ENCODE measurements at places on chromosomes 3 and 15.

DNA sequence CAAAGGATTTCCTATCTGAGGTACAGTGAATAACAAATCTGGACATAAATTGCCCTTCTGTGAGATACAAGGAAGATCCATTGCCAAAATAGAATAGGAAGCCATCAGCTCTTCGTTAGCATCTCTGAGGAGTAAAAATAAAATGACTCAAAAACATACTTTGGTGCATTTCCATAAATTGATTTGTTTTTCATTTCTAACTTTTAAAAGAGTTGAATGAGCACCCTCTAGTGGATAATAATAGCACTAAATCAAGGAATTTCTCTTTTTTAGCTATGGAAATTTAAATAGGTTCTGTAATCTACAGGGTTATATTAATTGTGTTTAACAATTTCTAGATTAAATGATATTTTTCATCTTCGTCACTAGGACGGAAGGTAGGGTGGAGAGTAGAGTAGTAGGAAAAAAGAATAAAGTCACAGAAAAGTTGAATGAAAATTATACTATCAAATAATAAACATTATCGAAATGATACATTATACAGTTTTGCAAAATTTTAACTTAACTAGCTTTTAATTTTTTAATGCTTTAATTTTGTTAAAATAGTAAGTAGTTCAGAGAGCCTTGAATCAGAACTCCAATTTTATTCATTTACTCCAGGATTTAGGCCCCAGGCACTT, 6.4 kb downstream of the NSUN3 start:
- no peak for DNase-seq

GRCh38 chr3:25962255-25962654, 172.4 kb downstream of the OXSM start:
- no peak for DNase-seq

DNA sequence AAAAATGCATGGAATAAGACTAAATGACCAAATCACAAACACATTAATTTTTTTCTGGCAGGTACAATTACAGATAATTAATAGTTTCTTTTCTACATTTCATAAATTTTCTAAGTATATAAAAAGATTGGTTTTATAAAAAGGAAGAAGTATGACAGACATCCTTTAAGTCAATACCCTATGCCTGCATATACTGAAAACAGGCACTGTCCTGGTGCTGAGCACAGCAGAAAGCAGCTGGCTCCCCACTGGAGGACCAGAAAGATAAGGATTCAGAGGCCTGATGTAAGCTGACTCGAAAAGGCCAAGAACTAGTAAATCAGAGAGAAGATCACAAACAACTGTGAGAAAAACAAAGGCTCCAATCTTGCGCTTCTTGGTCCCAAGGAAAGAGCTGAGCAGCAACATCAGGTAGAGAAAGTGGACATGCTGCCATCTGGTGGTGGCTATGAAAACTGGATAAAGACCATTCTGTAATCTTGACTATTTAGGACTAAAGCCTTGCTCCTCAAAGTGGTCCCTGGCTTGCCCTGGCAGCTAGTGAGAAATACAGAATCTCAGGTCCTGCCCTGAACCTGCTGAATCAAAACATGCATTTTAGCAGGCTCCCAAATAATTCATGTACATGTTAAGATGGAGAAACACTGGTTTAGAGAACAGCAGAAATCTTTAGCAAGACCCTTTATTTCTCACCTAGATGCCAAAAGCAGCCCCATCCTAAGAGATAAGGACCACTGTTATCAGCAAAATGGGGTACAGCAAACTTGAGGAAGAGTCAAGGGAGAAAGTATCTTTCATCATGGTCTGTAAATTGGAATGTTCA, 76.0 kb downstream of the TRANK1 start:
- peak; percentile 23 for DNase-seq

DNA sequence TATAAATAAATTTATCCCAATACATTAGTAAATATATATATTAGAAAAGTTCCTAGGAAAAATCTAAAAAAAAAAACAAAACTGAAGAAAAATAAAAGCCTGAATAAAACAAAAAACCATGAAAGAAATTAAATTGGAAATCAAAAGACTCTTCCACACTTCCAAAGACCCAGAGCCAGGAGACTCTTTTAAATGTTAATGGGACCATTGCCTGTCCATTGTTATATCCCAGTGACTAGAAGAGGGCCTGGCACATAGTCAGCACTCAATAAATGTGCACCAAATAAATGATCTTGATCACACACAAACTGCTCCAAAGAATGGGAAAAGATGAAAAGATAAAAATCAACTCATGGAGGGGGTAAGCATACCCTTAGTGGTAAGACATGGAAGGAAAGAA, 51.3 kb upstream of the CLDN18 start:
- no peak for DNase-seq

GRCh38 chr3:99485286-99485685, 153.1 kb upstream of the COL8A1 start:
- DNase-seq, result no peak

- no peak for DNase-seq
Observed at GRCh38 chr3:159487304-159487703, 501.3 kb upstream of the IL12A start.

GRCh38 chr3:37712918-37713817, 148.5 kb upstream of the CTDSPL start:
- DNase-seq, result no peak

DNA sequence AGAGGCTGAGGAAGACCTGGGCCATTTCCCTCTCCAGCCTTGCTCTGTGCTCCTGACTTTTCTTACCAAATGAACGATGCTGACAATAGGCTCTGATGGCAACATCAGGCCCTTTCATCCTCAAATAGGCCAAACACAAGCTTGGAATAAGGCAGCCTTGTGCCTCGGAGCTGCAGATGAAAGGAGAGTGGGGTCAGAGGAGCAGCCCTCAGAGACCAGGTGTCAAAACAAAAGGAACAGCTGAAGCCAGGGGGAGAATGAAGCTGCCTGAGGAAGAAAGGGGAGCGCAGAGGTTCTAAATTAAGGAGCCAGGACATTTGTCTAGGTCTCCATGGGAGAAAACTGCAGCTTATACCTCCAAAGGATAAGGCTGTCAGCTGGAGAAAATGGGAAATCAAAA, 5.1 kb downstream of the BFSP2 start:
- DNase-seq, result no peak

DNA sequence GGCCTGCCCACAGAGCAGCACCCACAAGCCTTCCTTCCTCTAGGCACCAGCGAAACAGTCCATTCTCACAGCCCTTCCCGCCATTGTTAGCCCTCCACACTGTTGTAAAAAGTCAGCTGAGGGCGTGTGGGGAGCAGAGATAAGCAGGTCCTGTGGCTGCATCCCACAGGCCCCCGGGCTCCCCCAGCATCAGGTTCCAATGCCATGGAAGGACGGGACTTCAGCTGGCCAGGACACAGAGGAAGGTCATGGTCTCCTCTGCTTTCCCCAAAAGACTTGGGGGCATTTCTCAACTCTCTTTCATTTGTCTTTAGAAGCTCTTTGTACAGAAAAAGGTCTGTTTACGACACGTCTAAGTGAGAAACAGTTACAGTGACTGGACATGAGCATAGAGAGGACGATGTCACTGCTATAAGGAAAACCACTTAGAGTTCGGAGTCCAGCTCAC, 85.2 kb upstream of the HERC1 start:
- DNase-seq, result no peak

GRCh38 chr3:30170681-30171438, 435.5 kb upstream of the TGFBR2 start:
- DNase-seq, result no peak

GRCh38 chr15:57485869-57486268, 105.8 kb upstream of the MYZAP start:
- no peak for DNase-seq

GRCh38 chr3:51819709-51820406, 40.8 kb upstream of the IQCF6 start:
- DNase-seq, result no peak

DNA sequence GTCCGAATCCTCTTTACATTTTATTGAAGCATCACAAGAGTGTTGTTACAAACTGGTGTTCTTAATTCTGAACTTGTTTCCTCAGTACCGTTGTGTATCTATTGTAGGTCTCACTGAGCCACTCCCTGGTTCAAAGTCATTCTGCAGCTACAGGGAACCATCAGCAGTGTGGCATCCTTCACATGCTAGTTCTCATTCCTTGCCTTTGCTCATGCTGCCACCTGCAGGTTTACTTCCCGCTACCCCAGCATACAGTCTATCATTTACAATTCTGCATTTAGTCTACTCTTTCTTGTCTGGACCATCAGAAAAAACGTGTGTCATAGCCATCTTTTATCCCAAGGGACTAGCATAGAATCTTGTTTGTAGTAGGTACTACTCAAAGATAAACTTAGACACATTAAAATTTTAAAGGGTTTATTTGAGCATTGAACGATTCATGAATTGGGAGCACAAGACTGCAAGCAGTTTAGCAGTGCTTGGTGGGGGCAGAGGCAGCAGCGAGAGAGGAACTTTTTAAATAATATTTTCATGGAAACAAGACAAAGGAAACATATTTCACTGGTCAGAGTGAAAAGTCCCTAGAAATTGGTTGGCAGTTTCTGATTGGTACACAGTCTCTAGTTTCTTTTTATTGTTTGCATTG, 402.1 kb downstream of the CADM2 start:
- no peak for DNase-seq

- no peak for DNase-seq
Observed at GRCh38 chr3:8212794-8213193, 288.8 kb upstream of the LMCD1 start.

DNA sequence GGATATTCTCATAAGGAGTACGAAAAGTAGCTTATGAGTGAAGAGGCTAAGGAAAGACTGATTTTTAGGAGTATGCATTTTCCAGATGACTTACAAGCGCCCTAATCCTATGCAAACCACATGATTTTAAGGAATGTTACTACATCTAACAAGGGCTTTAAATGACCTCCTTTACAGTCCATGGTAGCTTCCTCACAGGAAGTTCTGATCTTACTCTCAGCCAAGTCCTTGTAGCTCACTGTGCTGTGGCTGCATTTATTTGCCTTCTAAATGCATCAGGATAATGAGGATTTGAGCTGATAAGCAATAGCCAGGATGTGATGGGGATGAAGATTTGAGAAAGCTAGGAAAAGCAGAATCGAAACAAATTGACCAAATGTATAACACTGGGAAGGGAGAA, 896.0 kb downstream of the MCTP2 start:
- DNase-seq, result no peak

DNA sequence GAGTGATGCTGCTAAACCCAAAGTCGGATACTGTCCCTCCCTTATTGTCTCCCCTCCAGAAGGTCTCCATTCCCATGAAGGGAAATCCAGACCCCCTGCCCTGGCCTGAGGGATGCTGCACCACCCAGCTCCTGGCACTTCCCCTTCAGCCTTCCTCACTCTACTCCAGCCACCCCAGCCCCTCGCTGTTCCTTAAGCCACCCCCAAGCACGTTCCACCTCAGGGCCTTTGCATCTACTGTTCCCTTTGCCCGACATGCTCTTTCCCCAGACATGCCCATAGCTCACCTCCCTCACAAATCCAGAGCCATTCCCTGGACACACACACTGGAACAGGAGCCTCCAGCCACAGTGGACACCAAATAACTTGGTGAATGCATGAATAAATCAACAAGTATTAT, 8.1 kb downstream of the WNT7A start:
- no peak for DNase-seq

GRCh38 chr15:70533931-70534742, 229.2 kb downstream of the UACA start:
- DNase-seq, result no peak

- no peak for DNase-seq
Observed at GRCh38 chr3:63354160-63354559, 76.1 kb downstream of the SYNPR start.

DNA sequence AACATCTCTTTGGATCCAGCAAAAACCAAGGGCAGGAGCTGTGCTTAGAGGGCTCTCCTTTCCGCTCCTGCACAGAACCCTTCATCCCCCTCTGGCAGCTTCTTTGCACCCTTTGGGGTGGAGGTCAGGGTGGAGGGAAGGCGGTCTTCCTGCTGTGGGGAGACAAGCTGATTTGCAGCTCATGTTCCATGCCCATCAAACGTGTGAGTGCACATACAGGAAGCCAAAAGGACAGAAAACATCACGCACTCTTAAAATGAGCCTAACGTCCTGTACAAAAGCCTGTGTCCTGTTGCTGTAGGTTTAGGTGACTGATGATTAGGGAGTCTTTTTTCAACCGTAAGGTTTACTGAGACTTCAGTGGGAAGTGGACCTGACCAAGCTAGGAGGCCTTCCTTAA, 195.2 kb downstream of the PLCL2 start:
- DNase-seq, result no peak

DNA sequence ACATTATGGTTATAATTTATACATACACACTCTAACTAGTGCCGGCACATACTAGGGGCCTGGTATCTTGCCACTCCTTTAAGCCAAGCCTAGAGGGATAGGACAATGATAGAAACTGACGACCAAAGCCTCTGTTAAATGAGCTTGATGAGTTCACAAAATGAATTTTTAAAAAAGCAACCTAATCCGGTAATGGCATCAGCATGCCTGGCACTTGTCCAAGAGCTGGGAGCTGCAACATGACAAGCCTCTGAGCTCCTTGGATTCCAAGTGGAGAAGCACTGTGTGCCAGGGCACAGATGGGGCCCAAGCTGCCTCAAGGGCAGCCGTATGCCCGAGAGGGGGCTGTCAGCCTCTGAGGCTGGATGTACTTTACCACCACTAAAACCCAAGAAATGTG, 9.7 kb downstream of the ETV5 start:
- DNase-seq, result no peak

DNA sequence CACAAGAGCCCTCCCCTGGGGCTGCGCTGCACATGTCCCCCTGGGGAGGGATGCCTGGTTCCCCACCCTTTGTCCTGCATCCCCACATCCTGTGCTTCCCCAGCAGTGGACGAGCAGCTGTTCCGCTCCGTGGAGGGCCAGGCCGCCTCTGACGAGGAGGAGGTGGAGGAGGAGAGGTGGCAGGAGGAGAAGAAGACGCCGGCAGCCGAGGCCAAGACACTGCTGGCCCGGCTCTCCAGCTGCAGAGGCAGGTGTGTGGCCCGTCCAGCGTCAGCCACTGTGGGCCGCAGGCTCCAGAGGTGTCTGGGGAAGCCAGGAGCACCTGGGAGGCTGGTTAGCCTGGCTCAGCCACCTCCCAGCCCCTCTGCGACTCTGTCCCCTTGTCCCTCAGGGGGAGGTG, 27.9 kb upstream of the GP9 start:
- no peak for DNase-seq

DNA sequence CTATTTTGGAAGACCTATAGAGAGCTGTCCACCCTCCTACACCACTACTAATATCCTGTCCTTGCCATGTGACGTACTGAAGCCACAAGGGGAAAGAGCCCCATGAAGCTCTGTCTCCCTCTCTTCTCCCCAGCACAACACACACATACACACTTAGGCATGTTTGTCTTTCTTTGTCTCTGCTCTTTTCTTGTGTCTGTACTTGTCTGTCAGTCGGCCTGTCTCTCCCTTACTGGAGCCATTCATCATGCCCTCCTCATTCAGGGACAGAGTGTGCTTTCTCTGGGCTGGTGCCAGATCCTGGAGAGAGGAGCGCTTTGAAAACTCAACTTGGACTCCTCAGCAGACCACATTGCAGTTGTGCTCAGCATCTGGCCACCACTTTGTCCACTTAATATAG, 47.6 kb downstream of the PSMD6 start:
- DNase-seq, result no peak
